ENCODE measurements at places on chromosomes 13 and 19.

DNA sequence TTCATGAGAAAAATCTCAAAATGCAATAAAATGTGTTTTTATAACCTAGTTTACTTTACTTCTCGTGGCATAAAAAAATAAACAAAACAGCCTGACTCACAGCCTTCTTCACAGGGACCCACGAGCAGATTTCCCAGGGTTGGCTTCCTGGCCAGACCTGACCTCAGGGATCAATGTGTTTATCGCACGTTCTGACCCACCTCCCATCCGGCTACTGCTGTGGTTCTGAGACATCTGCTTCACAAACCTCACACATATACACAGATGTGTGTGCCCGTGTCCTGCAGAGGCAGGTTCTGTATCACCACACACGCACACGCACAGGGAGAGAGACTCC is 118.3 kb downstream of the COL4A2 start:
- DNase-seq = no peak

DNA sequence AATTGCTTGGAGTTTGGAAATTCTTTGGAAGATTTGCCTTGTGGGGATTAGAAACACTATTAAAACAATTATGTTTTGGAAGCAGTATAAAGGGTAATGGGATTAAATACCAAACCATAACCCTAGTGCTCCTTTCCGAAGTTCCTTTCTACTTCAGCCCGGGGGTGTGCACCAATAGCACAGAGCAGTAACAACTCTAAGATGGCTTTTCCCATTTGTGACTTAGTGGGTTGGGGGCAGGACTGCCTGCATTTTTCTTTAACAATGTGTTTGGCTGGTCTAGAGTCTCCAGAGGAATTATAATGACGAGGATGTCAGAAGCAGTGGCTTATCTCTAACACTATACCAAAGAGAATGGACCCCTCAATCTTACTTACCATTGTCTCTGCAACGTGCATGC is 11.9 kb upstream of the IL17D start:
- no peak for DNase-seq

GRCh38 chr19:35260694-35261304 is 8.0 kb upstream of the USF2 start:
- no peak for DNase-seq

DNA sequence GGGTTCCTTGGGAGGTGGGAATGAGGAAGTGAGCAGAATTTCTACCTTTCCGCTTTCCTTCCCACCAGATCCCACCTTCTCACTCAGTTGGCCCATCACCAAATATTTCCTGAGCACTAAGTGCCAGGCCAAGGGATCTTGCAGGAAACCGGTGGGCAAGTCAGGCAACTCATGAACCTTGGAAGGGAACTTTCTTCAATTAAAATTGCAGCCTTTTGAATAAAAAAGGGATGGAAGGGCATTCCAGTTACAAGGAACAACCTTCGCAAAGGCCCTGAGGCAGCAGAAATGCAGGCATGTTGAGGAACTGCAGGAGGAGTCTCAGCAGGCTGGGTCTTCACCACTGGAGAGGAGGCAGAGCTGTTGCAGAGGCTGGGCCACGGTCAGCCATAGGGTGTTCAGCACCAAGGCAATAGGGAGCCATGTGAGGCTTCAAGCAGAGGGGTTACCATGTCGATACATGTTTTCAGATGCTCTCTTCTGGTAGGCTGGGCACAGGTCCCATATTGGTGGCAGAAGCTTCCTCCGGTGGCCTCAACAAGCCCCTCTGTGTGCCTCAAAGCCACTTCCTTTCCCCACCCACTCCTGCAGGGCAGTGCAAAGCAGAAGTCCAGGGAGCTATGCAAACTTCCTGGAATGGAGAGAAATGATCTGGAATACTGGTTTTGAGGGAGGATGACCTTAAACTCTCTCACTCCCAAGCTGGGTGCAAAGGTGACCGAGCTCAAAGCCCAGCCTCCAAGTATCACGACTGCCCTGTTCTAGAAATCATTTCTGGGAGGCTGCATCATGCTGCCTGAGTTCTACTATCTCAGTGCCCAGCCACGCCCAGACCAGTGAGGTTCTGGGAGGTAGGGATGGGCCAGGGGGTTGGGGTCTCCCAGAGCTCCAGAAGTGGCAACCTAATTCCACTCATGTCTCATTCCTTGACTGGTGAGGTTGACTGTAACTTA is at the start of gene FUT6:
TSS of gene FUT6 (minus strand) at position 638 of the 953 bp plus-strand sequence. CDS start 7,135 bp downstream, outside the sequence.
- no peak for DNase-seq

- no peak for DNase-seq
These were observed 73.6 kb downstream of the ATP7B start for GRCh38 chr13:51937320-51938290.

- DNase-seq = no peak
These were observed 99.8 kb downstream of the GPR12 start for GRCh38 chr13:26660766-26661165.

GRCh38 chr19:18174983-18175382 is 1.4 kb downstream of the IFI30 start:
- DNase-seq = no peak

- DNase-seq = no peak
These were observed 4.3 kb downstream of the KLC3 start for GRCh38 chr19:45344621-45345505.

DNA sequence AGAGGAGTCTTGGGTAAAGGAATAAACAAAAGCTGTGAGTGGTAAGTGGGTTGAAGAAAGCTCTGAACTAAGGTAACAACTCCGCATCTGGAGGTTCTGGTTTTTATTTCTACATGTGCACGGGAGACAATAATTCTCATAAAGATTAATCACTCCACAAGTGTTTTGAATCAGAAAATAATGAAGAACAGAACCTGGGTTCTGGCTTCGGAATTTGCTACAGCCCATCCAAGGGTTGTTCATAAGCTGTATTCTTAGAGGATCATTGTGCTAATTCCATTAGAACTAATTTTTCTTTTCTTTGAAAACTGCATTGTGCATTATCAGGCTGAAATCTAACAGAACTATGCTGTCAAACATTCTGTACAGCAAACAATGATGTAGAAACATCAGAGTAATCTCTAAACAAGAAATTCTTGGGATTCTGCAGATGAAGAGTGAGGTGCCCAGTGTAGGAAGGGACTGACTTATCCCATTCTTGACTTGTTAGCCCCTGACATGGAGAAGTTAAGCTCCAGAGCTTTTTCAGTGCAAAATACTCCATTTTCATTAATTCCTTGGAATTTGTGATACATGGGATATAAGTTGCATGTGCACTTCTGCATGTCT is 368.2 kb downstream of the COG6 start:
- no peak for DNase-seq

GRCh38 chr13:44934724-44935123 is 54.5 kb downstream of the NUFIP1 start:
- no peak for DNase-seq

- DNase-seq = peak; percentile 98
These were observed 2.3 kb downstream of the JUNB start for GRCh38 chr19:12793290-12794195.

DNA sequence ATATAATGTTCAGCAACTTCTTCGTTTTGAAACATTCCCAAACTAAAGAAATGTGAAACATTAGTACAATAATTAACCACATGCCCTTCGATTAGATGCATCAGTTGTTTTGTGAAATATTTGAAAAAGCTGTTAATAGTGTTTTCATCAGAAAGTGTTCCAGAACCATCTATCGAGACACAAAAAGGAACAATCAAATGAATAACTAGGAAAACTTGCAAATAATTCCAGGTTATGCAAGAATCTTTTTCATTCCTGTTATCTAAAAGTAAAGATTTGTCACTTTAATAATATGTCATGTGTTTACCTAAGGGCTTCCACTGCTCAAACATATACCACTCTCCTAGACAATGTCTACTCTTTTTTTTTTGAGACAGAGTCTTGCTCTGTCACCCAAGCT is 904.2 kb upstream of the MIR17HG start:
- no peak for DNase-seq

- DNase-seq = no peak
These were observed 1.6 kb downstream of the SPINT2 start for GRCh38 chr19:38265921-38266429.

GRCh38 chr13:20190481-20191310 is 2.0 kb downstream of the GJB2 start:
- no peak for DNase-seq

- DNase-seq = no peak
These were observed 12.9 kb upstream of the CXCL17 start for GRCh38 chr19:42455621-42456081.

DNA sequence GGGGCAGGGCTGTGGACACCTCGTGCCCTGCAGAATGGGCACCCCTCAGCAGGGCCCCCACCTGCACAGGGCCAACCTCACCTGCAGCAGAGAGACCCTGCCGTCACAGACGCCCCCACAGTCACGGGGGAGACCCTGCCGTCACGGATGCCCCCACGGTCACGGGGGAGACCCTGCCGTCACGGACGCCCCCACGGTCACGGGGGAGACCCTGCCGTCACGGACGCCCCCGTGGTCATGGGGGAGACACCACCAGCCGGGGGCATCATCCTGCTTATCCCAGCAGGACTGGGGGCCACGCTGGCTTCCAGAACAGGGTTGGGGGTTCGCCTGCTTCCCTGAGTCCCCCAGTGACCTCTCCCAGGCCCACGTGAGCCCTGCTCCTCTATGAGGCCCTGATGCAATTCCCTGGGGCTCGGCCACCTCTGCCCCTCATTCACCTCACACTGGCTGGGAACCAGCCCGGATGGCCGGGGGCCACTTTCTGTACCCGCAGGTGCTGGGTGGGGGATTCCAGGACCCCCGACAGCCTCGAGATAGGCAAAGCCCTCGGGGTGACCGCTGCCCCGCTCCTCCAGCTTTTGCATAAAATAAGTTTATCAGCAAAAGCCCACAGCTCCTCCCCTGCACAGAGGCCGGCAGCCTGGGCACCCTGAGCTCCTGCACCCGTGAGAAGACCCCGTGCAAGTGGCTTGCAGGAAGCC is 23.6 kb downstream of the SBNO2 start:
- DNase-seq = no peak

DNA sequence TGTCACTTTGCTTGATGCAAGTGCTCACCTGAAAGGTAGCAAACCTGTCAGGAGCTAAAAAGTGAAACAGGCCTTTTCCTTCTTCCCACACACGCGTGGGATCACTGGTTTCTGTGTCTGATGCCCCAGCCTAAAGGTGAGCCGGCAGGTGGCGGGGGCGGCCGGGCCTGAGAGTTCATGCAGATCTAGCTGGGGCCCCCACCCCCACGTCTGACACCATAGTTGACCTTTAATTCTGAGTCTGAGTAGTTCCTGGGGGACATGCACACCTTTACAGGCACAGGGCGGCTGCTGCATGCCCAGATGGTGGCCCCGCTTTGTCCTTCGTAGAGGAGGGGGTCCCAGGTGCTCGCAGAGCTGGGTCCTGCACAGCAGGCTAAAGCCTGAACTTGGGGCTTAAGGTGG is 345.3 kb downstream of the TEX29 start:
- no peak for DNase-seq

GRCh38 chr19:47633517-47633916 is 24.6 kb downstream of the BICRA start:
- DNase-seq = no peak

- no peak for DNase-seq
These were observed 741.0 kb downstream of the UQCRFS1 start for GRCh38 chr19:28471731-28472510.

DNA sequence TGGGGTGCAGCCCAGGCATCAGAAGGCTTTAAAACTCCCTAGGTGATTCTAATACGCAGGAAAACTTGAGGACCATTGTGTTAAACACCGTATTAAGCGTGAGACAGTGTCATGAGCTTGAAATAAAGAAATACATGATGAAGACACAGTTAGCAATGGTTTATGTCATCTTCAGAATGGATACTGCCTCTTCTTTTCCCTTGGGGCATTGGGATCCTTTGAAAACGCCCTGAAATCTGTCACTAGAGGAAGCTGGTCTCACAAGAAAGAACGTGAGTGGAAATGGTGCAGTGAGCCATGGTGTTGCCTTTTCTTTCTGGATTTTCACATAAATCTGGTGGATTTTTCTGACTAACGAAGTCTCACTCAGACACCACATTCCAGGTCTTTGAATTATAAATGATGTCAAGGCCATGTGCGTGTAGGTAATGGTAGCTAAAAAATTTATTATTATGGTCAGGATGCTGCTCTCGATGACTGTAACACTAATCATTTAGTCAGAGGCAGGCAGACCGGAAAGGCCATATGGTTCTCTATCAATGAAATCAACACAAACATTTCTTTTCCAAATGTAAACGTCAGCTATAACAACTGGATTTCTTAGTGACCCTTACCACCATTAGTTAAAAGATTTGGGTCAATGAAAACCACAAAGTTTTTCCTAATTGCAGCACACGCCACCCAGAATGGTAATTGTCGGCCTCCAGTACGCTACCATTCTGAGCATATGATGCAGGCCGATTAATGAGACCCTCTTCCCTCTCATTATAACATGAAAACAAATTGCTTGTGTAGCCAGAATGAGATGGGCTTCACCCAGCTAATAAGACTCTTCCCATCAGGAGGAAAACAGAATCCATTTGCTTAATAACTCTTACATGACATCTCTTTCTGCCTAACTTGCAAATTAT is 105.6 kb downstream of the SLC7A1 start:
- DNase-seq = no peak

GRCh38 chr19:29162694-29163093 is 50.3 kb downstream of the UQCRFS1 start:
- DNase-seq = no peak

DNA sequence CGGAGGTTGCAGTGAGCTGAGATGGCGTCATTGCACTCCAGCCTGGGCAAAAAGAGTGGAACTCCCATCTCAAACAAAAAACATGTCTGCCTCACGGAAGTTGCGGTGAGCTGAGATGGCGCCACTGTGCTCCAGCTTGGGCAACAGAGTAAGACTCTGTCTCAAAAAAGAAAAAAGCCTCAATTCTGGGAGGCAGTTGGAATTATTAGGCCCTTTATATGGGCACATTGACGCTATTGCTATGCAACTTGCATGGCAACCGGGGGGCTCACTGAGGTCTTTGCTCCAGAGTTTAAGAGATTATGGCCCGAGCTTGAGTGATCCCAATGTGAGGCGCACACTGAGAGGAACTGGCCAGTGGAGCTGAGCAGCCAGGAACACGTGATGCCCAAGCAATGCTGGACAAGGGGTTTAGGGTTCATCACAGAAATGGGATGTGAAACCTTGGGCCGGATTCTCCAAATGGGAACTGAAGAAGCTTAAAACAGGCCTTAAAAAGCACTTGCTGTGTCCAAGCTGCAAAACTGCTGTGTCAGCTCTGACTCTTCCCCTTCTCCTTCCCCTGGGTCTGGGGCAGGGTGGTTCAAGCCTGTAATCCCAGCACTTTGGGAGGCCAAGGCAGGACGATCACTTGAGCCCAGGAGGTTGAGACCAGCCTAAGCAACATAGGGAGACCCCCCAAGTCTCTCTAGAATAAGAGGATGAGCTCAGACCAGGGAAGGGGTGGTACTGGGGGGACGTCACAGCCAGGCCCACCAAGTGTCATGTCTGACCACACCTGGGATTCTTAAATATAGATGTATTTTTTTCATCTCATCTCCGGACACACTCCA is 2.5 kb downstream of the FTL start:
- no peak for DNase-seq

DNA sequence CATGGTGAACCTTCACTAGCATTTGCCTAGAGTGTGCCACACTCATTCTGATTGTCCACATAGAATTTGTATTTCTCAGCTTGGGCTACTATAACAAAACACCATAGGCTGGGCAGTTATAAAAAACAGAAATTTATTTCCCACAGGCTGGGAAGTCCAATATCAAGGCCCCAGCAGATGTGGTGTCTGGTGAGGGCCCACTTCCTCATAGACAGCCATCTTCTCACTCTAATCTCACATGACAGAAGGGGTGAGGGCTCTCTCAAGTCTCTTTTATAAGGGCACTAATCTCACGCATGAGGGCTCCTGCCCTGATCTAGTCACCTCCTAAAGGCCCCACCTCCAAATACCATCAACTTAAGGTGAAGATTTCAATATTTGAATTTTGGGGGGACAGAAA is 53.6 kb downstream of the LRRC63 start:
- no peak for DNase-seq

GRCh38 chr13:80382576-80382975 is 41.6 kb upstream of the SPRY2 start:
- DNase-seq = no peak

Data from memory B cell (primary cell).